ENCODE measurements at places on chromosomes 11 and 22. TPM values are rescaled to one million over a fixed set of nuclear protein-coding genes. Genes with fewer than 3 reads are reported as not detected.

INS gene
- polyA plus RNA-seq: 0.39 TPM

PLEKHA7 gene
- polyA plus RNA-seq: 59.0 TPM

FBXO3 gene
- polyA plus RNA-seq: 37.5 TPM

ABCC8 gene
- 23.5 TPM for polyA plus RNA-seq

MN1 gene
- polyA plus RNA-seq: 5.8 TPM

ARHGAP20 gene
- polyA plus RNA-seq: 2.2 TPM

MCHR1 gene
- 0.09 TPM for polyA plus RNA-seq

NLRP14 gene
- 0.82 TPM for polyA plus RNA-seq

NEAT1 gene
- 1,329 TPM for polyA plus RNA-seq

MIEF1 gene
- polyA plus RNA-seq: 34.4 TPM

OR52E8 gene
- polyA plus RNA-seq: not detected

MMP10 gene
- 0.36 TPM for polyA plus RNA-seq

SLC16A8 gene
- 2.3 TPM for polyA plus RNA-seq

POLA2 gene
- polyA plus RNA-seq: 13.6 TPM

XKR3 gene
- not detected for polyA plus RNA-seq

KCNE3 gene
- 33.1 TPM for polyA plus RNA-seq

OR56A1 gene
- polyA plus RNA-seq: 0.01 TPM

NCR3LG1 gene
- 20.3 TPM for polyA plus RNA-seq

CCDC134 gene
- 7.2 TPM for polyA plus RNA-seq

GRIA4 gene
- polyA plus RNA-seq: 7.3 TPM
